ENCODE measurements at places on chromosomes 3 and 15.

- no peak for DNase-seq
Observed at GRCh38 chr15:87850916-87851315, 405.6 kb downstream of the NTRK3 start.

- DNase-seq, result no peak
Observed at GRCh38 chr15:32656091-32656490, 14.6 kb downstream of the SCG5 start.

DNA sequence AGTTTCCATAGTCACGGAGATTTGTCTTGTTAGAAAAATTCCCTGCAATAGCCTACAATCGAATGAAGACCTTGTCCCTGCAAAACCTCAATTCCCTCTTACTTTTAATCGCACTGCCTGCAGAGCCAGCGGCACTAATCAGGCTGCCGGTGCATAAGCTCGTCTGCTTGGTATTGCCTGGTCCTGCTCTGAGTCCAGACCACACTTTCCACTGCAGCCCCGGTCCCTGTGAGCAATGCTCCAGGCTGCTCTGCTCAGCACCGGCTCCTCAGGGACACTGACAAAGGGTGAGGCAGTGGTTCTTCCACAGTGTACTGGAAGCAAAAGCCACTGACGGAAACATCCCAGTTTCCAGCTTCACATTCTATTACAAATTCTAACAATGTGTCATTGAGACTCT lies 164.3 kb downstream of the OCA2 start:
- DNase-seq, result no peak

DNA sequence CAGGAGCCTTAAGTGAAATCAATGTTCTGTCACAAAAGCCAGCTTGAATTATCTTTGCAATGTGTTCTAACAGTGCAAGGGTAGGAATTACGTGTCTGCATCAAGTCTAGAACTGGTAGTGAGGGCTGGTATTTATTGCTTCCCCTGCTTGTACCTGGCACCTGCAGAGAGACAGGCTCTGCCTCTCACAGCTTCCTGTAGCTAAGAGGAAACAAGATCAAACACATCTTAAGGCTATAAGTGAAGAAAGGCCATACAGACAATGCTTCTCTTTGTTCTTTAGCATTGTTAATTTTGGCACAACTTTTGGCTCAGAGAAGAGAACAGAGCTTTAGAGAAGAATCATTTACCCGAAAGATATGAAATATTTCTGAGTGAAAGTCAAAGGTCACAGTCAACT lies 479.9 kb downstream of the GRM7 start:
- peak; percentile 1 for DNase-seq

DNA sequence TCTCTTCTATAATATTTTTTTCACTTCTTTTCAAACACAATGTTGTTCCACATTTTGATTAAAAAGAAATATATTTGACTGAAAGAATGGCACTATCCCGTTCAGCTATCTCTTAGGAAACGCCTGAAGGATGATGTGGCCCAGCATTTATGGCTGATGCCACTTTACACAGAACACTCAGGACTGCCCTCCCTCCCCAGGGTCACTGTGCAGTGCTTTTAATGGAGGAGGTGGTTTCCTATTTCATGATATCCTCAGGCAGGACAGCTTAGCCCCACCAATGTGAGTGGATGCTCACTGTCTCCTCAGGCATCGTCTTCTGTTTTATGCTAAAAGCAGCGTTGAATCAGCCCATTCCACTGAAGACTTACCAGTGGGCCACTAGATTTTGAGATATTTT lies 135.9 kb downstream of the KCNAB1 start:
- DNase-seq, result no peak

DNA sequence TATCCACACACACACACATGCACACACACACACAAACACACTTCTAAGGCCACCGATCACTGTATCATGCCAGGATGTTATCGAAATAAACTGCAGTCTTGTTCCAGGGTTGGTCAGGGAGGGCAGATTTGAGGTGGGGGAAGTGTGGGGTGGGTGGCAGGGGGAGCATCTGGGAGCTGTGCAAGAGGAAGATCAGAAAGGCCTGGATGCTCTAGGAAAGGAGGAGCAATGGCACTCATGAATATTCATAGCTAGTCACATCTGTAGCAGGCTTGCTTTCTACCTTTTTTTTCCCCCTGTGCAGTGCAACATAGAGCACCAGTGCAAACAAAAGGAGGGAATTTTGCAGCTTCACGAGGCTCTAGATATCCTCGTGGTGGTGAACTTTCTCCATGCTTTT lies 84.9 kb downstream of the MEIS2 start:
- DNase-seq, result no peak

- no peak for DNase-seq
Observed at GRCh38 chr3:109687626-109688025, 350.3 kb upstream of the DPPA4 start.

DNA sequence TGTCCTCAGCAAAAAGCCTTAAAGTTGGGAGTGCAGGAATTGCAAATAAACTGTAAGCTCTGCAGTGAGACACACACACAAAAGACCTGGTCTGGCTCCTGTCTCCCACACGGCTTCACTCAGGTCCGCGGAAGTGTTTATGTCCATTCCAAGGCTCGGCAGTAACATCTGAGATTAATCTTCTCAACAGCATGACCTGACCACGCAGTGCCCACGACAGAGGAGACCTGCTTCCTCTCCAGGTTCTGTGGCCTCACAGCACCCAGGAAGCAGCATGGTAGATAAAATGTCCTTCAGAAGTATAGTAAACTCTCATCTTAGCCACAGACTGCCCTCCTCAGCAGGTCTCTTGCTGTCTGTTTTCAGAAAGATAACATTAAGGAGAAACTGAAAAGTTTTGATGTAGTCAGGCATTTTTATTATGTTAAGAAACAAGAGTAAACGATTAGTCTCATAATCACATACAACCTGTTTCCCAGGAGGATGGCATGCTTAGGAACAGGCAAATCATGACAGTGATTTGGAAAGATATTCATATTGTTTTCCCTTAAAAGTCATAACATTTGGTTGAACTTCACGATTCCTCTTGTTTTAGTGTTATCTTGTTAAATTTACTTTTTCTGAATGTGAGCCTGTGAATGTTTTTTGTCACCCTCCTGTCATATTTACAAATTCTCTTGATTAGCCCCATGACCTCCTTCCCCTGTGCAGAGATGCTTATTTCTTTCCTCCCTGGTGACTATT lies 34.6 kb downstream of the CD200R1L start:
- DNase-seq, result no peak

GRCh38 chr15:93524432-93524831 lies 435.4 kb upstream of the RGMA start:
- DNase-seq, result no peak

DNA sequence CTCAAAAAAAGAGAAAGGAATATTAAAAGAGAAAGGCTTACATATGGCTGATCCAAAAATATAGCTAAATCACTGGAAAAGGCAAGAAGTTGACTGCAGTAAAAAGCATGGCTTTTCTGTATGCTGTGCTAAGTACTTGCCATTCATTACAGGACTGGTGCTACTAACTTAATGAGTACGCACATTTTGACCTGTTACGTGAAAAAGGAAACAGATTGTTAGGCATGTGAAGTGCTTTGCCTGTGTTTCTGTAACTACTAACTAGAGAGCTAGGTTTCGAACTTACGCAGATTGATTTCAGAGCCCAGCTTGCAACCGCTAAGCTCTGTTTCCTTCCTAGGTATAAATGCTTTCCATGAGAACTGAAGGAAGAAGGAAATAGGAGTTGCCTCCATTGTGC lies 2.8 kb downstream of the TRNT1 start:
- DNase-seq, result no peak

- no peak for DNase-seq
Observed at GRCh38 chr3:123374016-123374415, 74.9 kb downstream of the ADCY5 start.

DNA sequence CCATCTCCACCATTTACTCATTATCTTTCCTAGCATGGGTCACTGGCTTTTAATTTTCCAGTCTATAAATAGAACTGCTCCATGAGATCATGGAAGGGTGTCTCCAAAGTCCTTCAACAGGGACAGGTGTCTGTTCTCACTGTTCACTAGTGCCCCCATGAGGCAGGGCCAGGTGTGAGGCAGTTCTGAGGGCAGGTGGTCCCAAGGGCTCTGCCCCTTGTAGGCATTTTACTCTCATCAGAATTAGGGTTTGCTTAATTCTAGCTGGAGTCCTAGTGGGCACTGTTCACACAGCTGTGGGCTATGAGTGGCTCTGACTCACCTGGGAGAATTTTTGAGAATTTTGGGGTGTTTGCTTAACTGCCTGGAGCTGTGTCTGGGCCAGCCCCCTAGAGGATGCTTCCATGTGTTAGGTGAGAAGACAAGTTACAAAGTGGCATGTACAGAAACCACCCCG lies 248.0 kb upstream of the LYSMD4 start:
- no peak for DNase-seq

GRCh38 chr3:150357923-150358607 lies 50.0 kb upstream of the TSC22D2 start:
- peak; percentile 75 for DNase-seq

- DNase-seq, result peak; percentile 44
Observed at GRCh38 chr3:107206141-107206540, 171.1 kb upstream of the CCDC54 start.

DNA sequence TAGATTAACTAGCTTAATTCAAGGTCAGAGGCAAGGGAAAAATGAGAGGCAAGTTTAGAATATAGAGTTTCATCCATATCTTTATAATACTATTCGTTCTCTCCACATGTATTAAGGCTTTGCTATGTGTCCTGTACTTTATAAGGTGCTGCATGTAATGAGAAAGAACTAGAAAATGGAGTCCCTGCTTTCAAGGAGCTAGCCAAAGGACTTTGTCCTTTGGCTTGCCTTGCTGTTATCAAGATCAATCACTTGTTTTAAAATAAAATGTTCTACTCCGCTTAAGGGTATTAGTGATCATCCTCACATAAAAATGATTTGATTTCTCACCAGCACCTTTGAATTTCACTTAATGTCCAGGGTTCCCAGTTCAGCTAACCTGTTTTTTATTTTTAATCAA lies 470.9 kb downstream of the WDR72 start:
- DNase-seq, result no peak

GRCh38 chr3:45092132-45093031 lies 53.8 kb downstream of the CDCP1 start:
- no peak for DNase-seq

- DNase-seq, result peak; percentile 24
Observed at GRCh38 chr3:62134061-62134496, 239.3 kb downstream of the FEZF2 start.

DNA sequence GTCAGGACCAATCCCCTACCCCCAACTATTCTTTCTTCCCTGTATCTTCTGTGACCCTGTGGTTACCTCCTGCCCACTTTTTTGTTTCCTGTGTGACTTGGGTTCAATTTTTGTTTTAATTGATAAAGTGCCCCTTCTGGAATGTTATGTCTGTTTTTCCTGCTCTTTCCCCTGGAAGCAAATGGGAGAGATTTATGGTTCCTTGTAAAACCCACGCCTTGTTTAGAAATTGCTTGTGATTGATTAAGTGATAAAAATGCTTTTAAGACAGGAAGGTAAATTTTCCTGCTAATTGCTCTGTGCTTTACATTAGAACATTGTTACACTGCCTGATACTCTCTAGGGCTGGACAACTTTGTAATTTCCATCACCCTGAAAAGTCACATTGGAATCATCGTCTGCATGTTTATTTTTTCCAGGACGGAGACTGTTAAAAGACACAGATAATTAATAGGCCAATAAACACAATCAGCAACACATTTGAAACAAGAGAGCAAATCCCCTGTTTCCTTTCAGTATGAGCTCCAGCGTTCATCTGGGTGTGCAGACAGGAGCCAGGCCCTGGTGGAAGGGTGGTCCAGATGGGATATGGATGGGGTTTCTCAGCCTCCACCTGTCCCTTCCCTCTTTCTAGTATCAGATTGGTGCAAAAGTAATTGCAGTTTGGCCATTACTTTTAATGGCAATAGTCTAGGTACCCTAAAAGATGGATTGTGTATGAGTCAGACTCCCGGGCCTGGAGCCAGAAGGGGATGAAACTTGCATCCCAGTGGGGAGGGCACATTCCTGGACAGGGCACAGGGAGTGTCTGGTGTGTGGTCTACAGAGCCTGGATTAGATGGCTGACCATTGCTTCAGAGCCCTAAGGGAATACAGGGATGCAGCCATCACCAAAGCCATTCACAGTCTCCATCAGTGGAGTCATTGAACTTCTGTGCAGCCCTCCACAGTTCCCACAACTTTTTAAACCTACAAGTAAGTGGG lies 58.1 kb upstream of the AGBL1 start:
- DNase-seq, result peak; percentile 69

GRCh38 chr3:71896751-71897150 lies 111.8 kb upstream of the PROK2 start:
- no peak for DNase-seq

DNA sequence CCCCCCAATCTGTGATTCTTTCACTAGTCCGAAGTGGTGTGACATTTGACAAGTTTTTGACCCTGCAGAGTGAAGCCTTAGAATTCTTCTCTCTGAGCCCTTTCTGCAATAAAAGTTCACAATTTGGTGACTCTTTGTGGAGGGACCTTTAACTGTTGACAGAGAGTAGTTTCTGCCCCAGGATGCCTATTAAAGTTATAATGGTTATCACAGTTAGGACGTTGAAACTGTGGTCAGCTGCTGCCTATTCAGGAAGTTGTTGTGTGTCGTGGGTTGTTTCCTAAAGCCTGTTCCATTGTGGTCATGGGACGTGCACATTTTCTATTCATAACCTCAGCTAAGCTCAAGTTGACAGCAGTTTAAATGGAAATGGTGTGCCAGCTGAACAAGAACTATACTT lies 274.5 kb downstream of the NEK10 start:
- peak; percentile 95 for DNase-seq

GRCh38 chr15:32802286-32802936 lies 84.6 kb downstream of the GREM1 start:
- DNase-seq, result no peak

DNA sequence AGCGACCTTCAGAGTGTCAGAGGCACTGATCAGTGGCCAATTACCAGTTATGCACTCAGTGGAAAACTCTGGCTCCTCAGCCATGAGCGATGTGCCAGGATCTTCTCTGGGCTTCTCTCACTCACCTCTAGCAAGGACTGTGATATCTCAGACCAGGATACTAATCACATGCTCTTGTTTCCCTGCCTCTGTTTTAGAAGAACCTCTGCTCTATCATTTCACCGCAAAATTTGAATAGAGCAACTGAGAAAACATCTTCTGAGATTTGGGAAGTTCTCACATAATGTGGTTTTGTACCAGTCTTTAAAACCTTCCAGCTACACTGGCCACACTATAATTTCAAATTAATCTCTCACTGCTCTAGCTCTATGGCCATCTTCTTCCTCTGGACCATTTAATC lies 325.8 kb upstream of the FRG2C start:
- DNase-seq, result no peak

DNA sequence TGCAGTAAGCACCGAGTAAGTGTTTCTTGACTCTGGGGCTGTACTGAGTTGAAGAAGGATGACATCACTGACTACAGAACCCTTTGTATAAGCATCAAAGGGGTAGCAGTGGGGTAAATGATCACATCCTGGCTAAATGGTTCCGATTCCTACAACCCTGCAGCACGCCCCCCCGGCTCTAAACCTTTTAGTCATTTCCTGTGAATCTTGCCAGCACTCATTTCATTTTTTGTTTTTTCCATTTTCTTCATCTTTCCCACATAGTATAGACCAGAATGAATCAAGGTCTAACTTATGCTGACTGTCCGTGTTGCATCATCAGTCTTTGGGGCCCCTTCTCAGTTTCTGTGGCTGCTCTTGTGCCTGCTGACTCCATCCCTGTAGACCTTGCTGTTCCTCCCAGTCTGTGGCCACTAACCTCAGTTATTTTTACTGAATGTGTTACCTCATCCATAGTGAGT lies 383.1 kb upstream of the TPRG1 start:
- DNase-seq, result peak; percentile 39
